Uterus (tissue), 4 donors: ENCODE measurements at places on chromosomes 5 and 9. TPM values are rescaled to one million over a fixed set of nuclear protein-coding genes. Genes with fewer than 3 reads are reported as not detected.

GRCh38 chr9:95012035-95012708, 285.7 kb downstream of the AOPEP start:
- no peak for DNase-seq

DNA sequence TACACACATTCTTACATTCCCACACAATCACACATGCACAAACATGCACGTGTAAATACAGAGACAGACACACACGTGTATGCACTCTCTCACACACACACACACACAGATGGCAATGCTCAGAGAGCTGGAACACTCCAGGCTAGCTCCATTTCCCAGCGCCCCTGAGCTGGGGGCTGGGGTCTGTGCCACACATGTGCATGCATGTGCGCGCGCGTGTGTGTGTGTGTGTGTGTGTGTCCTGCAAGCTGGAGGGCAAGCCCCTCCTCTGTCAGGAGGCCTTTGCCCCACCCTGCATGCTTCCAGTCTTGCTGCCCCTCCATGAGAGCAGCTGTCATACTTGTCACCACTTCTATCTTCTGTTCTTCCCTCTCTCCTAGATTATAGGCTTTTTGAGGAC, 16.6 kb upstream of the S1PR3 start:
- no peak for DNase-seq

DNA sequence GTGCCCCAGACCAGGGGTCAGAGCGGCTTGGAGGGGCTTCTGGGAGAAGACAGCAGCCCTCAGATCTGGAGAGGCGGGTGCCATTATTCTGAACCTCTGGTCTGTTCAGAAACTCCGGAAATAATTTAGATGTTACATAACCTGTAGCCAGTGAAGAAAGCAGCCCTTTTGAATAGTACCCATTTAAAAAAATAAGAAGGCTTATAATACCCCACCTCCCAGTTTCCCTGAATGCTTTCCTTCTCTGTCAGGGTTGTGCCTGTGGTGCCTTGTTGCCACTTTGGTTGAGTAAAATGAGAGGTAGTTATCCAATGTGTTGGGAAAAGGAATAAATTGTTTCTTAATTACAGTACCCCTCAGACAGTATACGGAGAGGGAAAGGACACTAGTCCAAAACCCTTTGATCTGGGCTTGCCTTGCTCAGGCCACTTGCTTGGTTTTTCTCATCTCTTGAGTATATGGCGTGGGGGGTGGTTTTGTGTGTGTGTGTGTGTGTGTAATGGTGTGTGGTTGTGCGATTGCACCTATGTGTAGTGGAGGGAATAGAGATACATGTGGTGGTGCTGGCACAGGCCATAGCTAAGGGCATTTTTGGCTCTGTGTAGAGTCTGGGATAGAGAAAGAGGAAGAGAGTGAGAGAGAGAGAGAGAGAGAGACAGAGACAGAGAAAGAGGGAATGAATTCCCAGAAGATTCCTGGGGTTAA, 59.1 kb upstream of the TLR4 start:
- DNase-seq, result no peak

DNA sequence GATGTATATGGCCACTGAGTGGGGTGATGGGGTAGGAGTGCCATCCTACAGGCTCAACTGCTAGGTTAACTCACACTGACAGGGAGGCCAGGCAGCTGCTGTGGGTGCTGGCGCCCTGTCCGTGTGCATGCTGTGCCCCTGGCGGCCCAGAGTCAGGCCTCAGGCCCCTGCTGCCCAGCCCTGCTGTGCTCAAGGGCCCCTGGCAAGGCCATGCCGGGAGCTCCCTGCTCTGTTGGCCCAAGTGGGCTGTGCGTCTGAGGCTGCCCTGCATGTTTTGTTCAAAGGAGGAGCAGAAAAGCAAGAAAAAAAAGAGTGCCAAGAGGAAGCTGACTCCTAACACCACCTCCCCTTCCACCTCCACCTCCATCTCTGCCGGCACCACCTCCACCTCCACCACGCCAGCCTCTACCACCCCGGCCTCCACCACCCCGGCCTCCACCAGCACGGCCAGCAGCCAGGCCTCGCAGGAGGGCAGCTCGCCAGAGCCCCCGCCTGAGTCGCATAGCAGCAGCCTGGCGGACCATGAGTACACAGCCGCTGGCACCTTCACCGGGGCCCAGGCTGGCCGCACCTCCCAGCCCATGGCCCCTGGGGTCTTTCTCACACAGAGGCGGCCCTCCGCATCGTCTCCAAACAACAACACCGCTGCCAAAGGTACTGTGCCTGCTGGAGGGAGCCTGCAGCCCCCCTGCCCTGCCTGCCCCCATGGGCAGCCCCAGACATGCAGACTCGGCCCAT, 100.1 kb downstream of the PHF2 start:
- peak; percentile 10 for DNase-seq

- DNase-seq, result no peak
Measured at GRCh38 chr9:10252174-10252573, 360.6 kb downstream of the PTPRD start.

DNA sequence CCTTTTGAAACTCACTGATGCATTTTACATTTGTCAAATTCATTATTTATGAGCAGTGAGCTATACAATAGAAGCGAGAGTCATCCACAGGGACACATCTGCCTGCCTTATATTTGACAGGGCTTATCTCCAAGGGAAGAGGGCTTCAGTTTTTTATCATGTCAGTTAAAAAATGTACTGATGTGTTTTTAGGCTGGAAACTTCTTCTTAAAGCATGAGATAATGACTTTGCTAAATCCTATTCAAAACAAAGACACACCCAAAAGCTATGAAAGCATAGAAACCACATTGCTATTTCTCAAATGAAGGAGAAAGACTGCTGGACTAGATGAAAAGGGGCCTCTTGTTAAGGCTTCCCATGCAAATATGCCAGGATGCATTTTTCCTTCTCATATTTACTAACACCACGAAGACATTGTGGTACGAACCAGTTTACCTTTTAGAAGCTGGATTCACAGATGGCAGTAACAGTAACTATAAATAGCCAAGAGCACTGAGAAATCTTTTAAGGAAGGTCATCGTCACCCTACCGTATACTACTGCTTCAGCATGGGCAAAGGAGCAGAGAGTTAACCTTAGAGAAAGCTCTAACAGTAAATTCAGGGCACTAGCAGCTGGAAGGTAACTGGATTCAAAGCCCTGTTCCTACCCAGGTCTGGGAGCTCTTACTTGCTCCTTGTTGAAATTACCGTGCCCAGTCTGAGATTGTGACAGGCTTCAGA, 86.3 kb upstream of the IFNK start:
- DNase-seq, result no peak

GRCh38 chr5:134873494-134873893, 677 bp upstream of the TXNDC15 start:
- no peak for DNase-seq

DNA sequence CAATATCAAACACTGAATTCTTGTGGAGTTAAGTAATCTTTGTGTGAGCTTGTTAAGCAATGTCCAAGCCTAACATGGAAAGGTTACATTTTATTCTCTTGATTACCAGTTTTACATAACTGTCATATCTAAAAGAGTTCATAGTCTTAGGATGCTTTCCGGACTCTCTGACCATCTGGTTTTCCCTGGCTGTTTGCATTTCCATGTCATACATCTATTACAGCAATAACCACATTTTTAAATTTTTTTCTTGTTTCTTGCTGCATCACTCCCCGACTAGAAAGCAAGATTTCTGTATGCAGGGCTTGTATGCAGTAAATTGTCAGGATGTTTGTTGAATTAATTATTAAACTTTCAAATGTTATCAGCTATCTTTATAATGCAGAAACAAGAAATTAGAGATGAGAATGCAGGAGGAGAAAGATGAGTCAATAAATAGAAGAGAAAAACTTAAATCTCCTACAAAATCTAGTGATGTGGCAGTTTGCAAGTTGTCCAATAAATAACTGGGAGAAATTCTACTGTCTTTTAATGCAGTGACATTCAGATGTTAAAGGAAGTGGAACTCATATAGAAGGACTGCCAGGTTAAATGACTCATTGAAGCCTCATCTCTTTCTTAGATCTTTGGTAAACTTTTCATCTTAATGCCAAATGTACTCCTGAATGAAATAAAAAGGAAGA, 179.6 kb upstream of the SGCD start:
- DNase-seq, result no peak

Gene GABRB2
- total RNA-seq, result 0.61 TPM

Gene HK3
- total RNA-seq, result 1.5 TPM

Gene SHOC1
- total RNA-seq, result 1.0 TPM

Gene LEAP2
- total RNA-seq, result not detected

Gene FRMD3
- total RNA-seq, result 1.8 TPM

Gene SNX2
- total RNA-seq, result 124 TPM
